HuH-7.5 (cell line): ENCODE measurements at places on chromosomes 2 and 18.

- DNase-seq, result no peak
Measured at GRCh38 chr2:160490733-160491685, 2.6 kb downstream of the RBMS1 start.

- no peak for DNase-seq
Measured at GRCh38 chr2:47990503-47990902, 84.2 kb upstream of the FBXO11 start.

GRCh38 chr2:101737478-101738255 lies 40.2 kb downstream of the MAP4K4 start:
- no peak for DNase-seq

DNA sequence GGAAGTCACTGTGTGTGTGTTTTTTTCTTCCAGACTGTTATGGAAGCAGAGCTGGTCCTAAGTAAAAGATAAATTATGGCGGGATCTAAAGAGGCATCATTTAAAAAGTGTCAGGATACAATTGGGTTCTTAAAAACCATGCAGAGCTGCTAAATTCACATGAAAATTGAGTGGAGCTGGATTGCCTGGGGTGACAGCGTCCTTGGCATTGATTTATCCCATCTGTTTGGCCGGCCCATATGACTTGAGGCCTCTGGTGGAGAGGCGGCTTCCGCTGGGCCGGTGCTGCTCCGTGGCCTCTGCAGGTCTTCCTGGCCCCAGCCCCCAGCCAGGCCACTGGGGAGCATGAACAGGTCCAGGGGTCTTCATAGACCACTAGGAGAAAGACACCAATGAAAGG lies 165.5 kb downstream of the GLI2 start:
- DNase-seq, result no peak

- no peak for DNase-seq
Measured at GRCh38 chr18:78632111-78632541, 347.5 kb upstream of the SALL3 start.

DNA sequence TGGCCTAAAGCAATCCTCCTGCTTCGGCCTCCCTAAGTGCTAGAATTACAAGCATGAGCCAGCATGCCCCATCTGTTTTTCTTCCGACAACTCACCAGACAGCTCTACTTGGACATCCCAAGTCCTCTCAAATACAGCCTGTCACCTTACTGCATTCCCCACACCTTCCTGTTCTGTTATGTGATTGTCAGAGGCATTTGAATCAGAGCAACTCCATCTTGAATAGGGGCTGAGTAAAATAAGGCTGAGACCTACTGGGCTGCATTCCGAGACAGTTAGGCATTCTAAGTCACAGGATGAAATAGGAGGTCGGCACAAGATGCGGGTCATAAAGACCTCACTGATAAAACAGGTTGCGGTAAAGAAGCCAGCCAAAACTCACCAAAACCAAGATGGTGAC lies 17.3 kb downstream of the ACVR1 start:
- DNase-seq, result no peak

GRCh38 chr2:124623560-124623959 lies 598.5 kb downstream of the CNTNAP5 start:
- no peak for DNase-seq

- DNase-seq, result no peak
Measured at GRCh38 chr2:70024284-70024683, 62.9 kb upstream of the ASPRV1 start.

- DNase-seq, result no peak
Measured at GRCh38 chr2:203732092-203732952, 25.9 kb downstream of the CD28 start.

GRCh38 chr2:127563458-127564428 lies 28.3 kb downstream of the MYO7B start:
- no peak for DNase-seq

GRCh38 chr2:11569636-11570035 lies 35.8 kb downstream of the GREB1 start:
- no peak for DNase-seq

DNA sequence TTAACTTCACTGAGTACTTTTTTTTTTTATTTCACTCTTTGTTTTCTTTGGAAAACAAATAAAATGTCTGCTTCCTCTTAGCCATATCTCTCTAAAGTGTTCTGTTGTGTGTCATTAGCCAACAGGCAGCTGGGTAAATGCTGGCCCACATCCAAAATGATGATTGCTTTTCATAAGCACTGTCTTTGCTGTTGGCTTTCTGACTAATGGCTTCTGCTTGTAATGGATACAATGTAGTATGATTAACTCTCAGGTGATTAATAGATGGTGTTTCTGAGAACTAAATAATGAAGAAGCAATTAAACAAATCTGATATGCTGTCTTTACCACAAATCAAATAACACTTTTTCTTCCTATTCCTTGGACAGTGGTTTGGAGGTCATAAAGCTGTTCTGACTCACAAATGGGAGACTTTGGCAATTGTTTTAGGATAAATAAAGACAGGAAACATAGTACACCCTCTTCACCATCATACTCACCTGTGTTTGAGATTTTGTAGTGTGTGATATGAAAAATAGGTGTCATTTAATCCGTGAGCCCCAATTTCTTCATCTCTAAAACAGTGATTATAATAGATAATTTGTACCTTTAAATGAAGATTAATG lies 888.4 kb downstream of the TSN start:
- no peak for DNase-seq

GRCh38 chr2:238978497-238978896 lies 130.6 kb downstream of the TWIST2 start:
- DNase-seq, result no peak

GRCh38 chr2:162433491-162433890 lies 89.6 kb downstream of the GCA start:
- DNase-seq, result no peak

GRCh38 chr2:197011801-197012641 lies 85.5 kb upstream of the PGAP1 start:
- peak; percentile 63 for DNase-seq

DNA sequence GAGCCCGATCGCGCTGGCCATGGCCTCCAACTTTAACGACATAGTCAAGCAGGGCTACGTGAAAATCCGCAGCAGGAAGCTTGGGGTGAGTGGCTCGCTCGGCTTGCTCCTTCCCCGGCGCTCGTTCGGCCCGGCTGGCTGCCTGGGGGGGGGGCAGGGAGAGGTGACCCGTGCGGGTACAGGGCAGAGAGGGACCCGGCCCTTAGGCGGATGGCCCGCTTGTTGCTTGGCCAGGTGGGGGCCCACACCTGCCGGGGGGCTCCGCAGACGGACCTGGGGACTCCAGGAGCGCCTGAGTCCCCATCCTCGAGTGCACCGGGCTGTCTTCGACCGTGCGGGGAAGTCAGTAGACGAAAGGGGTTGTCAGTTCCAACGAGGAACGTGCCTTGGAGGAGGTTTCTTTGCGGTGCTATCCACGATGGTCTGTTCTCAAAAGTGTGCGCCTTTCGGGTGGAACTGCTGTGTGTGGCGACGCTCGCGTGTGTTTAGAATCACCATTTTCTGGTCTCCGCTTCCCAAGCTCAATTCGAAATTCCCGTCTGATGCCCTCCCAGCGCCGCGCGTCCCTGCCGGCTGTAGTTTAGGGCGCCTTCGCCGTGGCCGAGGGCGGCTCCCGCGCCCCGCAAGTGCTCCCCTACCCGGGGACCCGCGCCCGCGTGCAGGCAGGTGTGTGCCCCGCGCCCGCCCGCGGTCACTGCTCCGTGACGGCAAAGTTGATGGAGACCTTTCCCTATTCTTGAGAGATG lies 711 bp downstream of the DOK6 start:
- DNase-seq, result peak; percentile 17

DNA sequence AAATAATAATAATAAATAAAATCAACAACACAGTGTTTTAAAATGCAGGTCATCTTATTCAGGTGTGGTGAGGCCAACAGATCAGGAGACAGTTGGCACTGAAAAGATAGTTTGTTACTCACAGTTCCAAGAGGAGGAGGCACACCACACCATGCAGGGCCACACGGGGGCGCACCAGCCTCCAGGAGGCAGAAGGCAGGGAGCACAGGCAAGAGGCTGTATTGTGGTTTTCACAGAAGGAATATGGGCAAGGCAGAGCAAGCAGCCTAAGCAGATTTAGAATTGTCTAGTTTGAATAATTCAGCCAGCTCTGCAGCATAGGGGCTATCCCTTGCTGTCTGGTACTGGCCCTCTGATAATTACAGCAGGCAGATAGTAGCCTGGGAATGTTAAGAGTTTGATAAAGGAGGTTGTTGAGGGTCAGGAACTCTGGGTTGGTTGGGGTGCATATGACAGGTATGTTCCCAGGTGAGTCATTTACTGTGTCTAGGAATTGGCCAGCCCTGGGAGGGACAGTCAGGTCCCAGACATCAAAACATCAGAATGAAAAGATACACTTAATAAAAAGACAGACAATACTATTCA lies 31.3 kb downstream of the KIAA2012 start:
- DNase-seq, result peak; percentile 40

- DNase-seq, result no peak
Measured at GRCh38 chr2:120287183-120288015, 34.7 kb downstream of the RALB start.

DNA sequence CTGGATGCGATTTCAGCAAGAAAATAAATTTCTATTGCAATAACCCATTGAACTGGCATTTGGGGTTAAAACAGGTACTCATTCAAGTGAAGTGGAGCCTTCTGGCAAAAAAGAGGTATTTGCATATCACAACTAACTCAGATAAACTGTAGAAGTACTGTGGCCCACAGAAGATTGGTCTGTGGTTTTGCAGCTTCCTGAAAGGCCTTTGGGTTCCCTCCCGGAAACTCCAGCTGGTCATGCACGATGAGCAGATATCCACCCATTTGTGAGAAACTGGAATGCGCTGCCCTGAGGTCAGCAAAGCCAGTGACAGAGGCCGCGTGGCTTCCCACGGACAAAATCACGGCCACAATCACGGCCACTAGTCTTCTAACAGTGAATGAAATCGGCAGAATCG lies 106.3 kb downstream of the EPHA4 start:
- no peak for DNase-seq

DNA sequence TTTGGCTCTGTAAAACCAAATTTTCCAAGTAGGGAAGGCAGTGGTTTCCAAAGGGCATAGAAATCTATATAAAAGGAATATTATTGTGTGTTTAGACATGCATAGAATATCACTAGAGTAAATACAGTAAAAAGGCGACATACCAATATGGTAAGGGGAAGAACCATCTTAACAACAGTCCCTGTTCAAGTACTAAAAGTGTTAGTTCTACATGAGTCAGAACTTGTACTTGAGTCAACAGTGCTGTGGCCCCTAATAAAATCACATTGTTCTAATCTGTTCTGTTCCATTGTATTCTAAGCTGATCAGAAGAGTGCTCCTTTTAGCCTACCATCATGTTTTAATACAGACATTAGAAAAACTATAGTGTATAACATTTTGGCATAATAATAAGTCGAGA lies 36.1 kb upstream of the TNFRSF11A start:
- DNase-seq, result no peak

DNA sequence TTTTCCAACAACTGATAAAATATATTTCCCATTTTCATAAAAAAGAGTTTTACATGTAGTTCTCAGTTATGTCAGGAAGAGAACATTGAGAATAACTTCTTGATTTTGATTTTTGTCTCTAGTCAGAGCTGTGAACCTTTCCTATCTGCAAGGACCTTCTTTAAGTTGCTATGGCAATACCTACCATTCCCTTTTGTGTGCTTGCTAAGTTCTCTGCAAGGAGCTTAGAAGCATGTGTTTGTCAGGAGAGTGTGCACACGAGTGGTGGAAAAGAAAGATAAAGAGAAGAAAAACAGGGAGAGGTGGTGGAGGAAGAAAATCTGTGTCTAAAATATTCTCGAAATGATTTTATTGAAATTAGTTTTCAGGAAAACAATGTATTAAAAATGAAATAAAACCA lies 140.3 kb upstream of the SLC8A1 start:
- DNase-seq, result no peak

DNA sequence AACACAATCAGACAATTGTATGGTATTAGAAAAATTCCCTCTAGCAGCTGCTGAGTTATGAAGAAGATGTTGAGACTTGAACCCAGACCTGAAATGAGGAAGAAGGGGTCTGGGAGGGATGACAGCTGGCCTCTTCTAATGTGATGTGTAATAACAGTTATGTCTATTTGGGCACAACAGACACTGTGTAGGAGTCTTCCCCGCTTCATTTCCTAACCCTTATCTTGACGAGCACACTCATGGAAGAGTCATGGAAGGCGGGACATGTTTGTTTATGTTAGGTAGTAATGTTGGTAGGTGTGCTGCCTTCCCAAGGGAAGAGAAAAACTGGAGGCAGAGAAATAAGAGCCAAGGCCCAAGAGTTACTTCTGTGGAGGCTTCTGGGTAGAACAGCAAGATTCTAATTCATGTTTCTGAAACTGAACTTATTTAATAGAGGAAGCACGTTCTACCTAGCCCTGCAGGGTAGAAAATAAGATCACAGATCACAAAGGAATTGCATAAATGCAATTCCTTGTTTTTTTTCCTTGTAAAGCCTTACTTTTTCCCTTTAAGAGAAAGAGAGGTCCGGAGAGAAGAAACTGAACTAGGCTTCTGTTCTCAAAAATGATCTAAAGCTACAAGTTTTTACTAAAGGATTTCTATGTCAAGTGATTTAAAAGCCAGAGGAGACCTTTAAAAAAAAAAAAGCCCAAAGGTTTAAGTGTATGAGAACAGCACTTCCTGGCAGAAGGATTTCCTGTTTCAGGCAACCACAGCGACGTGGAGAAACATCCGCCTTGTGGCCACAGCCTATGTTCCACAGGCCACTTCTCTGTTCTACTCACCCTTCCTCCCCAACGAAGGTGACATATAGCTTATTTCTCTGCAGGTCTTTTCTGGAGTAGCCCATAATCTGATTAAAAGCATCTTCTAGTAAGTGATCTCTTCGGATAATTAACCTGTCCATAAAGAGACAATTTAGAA lies 68.5 kb upstream of the STK17B start:
- no peak for DNase-seq

DNA sequence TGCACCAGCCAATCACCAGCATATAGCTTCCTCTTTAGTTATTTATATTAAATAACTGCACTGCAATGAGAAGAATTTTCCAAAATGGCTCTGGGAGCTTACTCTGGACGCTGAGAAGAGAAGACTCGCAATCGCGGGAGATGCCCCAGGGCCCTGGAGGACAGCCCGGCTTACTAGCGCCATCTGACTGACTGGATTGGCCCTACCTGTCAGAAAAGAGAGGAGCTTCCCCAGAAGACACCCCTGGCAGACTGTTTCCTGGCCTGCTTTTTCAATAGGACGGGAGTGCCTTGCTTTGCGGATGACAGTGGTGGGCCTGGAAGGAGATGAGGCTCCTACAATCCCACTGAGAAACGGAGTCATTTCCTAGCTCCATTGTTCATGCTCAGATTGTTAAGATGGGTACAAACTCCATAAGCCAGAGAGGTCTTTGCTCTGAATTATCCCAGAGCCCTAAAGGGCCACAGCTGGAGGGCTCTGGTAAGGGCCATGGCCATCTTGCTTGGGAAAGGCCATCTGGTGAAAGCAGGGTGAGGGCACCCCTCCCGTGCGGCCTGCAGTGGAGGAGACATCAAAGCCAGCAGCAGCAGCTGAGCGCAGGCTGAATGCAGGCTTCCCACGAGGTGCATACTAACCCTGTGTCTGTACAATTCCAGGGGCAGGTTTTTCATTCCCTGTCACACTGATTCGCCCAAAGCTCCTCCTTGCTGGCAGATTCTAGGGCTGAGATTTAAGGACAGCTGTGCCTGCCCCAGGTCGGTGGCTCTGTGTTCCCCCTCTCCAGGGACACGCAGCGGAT lies 92.1 kb downstream of the GALR1 start:
- no peak for DNase-seq

GRCh38 chr2:220127311-220127710 lies 499.9 kb downstream of the SLC4A3 start:
- DNase-seq, result no peak
